ENCODE measurements at places on chromosomes 4 and X.

DNA sequence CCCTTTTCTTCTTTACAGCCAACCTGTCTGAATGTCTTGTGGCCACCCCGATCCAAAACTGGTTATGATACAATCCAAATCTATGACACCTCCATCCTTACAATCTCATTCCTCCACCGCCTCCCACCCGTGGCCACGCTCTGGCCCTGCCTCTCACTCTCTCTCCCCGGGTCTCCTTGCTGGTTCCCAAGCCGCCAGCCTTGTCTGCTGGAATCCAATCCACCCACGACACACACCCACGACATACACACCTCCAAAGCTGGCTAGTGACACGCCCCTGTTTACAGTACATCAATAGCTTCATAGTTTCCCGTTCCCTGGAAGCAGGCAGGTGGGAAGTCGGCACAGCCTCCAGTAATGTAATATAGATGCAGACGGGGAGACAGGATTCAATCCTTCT is 99.0 kb downstream of the WFS1 start:
- DNase-seq = no peak

DNA sequence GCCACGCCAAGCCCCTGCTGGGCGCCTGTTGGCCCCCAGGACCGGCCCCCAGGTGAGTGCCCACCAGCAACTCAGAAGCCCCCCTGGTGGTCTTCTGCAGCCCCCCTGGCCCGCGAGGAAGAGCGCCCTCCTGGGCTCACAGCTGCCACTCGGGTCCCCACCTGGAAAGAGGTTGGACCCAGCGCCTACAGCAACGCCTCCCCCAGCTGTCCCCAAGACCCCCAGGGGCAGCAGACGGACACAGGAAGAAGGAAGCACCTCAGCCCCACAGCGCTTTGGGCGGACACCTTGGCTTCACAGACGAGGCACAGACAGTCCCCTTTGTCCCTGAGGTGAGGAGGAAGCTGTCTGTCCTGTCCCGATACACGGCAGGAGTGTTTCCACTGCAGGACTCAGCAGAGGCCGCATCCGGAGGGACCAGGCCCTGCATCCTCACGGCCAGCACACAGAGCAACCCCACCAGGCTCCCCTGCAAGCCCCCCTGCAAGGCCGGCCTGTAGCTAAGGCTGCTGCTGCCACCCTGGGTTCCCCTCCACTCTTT is 115.6 kb upstream of the NKX1-1 start:
- DNase-seq = no peak

DNA sequence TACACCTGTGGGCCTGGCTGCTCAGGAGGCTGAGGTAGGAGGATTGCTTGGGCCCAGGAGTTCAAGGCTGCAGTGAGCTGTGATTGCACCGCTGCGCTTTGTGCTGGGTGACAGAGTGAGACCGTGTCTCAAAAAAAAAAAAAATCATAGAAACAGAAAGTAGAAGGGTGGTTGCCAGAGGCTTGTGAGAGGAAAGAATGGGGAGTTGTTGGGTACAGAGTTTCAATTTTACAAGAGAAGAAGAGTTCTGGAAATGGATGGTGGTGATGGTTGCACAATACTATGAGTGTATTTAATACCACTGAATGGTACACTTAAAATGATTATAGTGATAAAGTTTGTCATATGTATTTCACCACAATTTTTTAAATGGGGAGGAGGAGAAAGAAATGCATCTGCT is 10.2 kb upstream of the GLOD5 start:
- DNase-seq = no peak

GRCh38 chr4:101000496-101000895 is 346.8 kb downstream of the PPP3CA start:
- DNase-seq = no peak
